NCI-H187 treated with DMSO at 0.1 percent for 48 hours (cell line): ENCODE measurements at places on chromosomes 7 and 10.

GRCh38 chr7:137946011-137946410, 55.9 kb downstream of the CREB3L2 start:
- no peak for DNase-seq

DNA sequence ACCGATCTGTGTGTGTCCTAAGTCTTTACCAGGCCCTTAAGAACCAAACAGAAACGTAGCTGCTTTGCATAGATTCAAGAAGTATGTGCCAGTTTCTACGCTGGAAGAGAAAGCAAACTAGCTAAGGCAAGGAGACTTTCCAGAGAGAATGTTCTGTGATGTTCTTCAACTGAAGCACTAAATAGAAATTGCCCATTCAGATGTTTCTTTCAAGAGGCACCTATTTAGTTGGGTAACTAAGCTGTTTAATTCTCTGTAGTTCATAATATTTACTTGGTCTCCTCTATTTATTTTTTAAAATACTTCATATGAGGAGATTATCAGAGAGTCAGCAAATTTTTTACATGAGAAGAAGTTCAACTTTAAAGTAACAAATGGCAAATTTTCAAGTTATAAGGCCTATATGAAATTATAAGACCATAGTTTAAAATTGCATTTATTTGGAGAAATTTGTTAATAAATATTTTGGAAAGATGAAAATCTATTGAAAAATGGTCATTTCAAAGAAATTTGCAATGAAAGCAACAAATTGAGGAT, 279.0 kb downstream of the NEBL start:
- DNase-seq = no peak

DNA sequence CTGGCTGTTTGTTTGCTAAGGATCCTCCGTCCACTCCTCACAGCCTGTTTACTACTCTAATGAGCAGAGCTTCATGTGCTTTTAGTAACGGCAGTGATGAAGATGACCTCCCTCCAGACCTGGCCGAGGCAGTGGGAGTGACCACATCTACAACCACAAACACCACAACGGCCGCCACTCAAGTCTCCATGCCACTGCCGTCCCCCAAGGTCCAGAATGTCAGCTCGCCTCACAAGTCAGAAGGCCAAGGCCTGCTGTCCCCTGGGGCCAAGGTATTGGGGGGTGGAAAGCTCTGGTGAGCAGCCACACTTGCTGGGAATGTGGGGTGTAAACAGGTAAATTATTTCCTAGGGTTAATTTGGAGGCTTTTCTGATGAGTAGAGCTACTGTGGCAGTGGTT, 926.4 kb downstream of the IPMK start:
- DNase-seq = no peak

DNA sequence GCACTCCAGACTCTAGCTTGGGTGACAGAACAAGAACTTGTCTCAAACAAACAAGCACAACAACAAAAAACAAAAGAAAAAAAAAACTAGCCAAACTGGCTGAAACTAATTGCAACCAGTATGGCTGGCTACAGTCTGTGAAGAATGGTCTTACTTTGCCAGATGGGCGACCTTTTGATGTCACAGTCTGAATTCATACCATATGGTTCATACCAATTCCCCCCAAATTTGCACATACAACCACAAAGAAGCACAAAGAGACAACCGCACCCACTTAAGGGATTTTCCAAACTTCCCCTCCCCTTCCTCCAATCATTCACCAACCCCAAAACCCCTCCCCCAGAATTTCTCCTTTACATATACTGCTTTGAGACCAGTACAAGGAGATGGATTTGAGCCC, 114.2 kb downstream of the SPAG6 start:
- no peak for DNase-seq

DNA sequence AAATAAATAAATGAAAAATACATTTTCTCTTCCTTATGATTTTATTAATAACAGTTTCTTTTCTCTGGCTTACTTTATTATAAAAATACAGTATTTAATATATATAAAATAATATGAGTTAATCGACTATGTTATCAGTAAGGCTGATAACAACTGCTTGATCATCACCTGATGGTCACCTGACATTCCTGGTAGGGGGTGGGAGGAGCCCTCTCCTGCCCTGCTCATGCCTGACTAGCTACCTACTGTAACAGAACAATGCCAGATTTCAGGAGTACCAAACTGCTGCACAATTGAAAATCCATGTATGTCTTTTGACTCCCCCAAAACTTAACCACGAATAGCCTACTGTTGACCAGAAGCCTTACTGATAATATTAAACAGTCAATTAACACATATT, 1.3 kb upstream of the APBB1IP start:
- no peak for DNase-seq

- DNase-seq = no peak
Measured at GRCh38 chr7:1104516-1105179, 16.7 kb downstream of the GPER1 start.

DNA sequence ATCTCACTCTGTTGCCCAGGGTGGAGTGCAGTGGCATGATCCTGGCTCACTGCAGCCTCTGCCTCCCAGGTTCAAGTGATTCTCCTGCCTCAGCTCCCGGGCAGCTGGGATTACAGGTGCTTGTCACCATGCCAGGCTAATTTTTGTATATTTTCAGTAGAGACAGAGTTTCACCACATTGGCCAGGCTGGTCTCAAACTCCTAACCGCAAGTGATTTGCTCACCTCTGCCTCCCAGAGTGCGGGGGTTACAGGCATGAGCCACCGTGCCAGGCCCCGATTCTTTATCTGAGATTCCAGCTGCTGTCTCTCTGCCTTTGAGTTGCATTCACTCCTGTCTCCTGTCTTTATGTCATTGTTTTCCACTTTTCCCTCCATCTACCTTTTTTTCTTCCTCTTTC, 168.7 kb downstream of the TMEM178B start:
- no peak for DNase-seq

- no peak for DNase-seq
Measured at GRCh38 chr7:106704000-106704840, 43.3 kb upstream of the CCDC71L start.

GRCh38 chr7:105131033-105131656, 117.1 kb downstream of the KMT2E start:
- no peak for DNase-seq

- no peak for DNase-seq
Measured at GRCh38 chr10:17710181-17710580, 41.8 kb upstream of the TMEM236 start.

DNA sequence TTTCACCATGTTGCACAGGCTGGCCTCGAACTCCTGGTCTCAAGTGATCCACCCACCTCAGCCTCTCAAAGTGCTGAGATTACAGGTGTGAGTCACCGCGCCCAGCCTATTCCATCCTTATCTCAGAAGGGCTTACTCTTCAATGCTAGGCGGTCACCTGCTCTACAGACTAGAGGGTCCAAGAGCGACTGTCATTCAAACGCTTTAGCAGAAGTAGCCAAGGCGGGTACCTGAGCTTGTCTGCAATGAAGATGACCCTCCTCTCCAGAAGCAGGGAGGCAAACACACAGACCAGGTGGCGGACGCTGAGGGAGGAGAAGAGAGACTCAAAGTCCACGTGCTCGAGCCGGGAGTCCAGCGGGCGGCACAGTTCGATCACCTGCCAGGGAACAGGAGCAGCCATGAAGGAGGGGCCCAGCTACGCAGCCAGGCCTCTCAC, 65.1 kb upstream of the MKRN1 start:
- no peak for DNase-seq

DNA sequence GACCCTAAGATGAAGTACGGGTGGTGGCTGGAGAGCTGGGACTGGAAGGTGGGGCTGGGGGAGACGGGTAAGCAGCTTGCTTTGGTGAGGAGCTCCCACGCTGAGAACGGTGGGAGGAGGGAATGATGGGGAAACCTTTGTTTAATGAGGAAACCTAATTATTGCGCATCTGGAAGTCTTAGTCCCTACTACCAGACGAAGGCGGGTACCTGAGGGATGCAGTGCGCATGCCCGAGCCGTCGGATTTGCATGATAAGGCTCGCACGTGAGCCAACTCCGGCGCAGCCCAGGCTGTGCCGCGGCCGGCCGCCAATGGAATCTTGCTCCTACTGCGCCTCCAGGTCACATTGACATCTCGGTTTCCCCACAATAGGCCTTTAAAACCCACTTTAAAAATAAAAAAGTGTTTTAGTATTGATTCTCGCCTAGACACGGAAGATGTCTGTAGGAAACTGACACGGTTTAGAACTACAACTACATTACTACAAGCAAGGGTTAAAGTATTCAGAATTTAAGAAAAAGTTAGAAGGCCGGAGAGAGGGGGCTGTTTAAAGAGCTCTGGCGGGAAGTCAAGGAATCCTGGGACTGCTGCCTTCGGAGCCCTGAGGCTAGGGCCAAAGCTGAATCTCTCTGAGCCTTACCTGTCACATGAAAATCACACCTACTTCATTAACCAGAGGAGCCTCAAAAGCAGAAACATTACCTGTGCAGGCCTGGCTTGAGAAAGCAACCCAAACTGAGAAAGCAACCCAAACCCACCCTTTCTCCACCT, 12.1 kb upstream of the DLX6 start:
- DNase-seq = no peak

GRCh38 chr7:88183051-88183450, 36.8 kb downstream of the SRI start:
- DNase-seq = no peak

GRCh38 chr10:132551093-132551807, 13.7 kb downstream of the INPP5A start:
- DNase-seq = no peak

- DNase-seq = peak; percentile 24
Measured at GRCh38 chr10:80205477-80206276, at the start of gene ANXA11. Gene ANXA11 (minus strand): TSS chr10:80205537. CDS start chr10:80172861, 32,676 bp downstream.

GRCh38 chr10:1570416-1571051, 166.8 kb downstream of the ADARB2 start:
- DNase-seq = no peak

DNA sequence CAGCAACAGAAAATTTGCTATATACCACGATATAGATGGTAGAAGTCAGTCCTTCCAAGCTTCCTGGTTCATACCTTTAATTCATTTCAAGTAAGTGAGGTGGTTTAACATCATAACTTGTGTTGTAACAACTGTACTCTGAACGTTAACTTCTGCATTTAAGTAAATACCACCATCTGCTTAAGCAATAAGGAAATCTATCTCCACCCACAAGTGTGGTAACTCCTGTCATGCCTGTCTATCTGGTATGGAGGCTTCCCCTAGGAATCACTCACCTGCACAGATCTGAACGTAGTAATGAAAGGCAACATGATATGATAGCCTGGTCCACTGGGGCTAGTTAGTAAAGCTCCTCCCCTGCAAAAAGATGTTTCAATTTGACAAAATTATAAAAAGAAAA, 2.3 kb downstream of the ERLIN1 start:
- DNase-seq = no peak

DNA sequence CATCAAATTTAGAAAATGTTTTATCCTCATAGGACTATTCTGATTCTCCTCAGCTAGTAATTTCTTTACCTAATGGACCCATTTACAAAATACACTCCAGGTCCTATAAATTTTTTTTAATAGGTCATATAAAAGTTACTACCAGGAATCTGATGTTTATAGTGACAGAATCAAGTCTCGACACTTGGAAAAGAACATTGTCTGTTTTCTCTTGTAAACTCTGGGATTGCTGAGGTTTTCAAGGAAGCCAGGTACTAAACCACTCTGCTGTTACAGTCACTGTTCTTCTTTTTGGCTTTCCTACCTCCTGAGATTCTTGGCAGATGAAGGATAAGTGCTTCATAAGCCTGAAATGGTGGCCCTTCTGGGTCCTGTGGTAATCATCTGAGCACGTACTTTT, 493.1 kb downstream of the AUTS2 start:
- no peak for DNase-seq

- DNase-seq = no peak
Measured at GRCh38 chr7:127995156-127995880, 35.9 kb downstream of the LRRC4 start.

DNA sequence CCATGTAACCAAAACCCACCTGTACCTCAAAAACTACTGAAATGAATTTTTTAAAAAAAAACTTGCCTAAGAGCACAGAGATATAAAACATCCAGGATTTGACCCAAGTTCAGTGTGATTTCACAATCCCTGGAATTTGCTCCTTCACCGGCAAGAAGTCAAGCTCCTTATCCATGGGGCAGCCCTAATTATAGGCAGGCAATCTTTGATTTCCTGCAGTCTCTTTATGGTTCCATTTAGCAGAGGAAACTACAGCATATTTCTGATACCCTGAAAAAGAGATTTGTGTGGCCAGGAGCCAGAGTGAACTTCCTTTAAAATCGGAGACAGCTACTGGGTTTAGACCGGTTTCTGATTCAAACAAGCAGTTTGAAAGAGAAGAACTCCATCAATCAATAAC, 154.1 kb downstream of the CALN1 start:
- no peak for DNase-seq

GRCh38 chr10:110568055-110568735, 700 bp downstream of the SMC3 start:
- no peak for DNase-seq

DNA sequence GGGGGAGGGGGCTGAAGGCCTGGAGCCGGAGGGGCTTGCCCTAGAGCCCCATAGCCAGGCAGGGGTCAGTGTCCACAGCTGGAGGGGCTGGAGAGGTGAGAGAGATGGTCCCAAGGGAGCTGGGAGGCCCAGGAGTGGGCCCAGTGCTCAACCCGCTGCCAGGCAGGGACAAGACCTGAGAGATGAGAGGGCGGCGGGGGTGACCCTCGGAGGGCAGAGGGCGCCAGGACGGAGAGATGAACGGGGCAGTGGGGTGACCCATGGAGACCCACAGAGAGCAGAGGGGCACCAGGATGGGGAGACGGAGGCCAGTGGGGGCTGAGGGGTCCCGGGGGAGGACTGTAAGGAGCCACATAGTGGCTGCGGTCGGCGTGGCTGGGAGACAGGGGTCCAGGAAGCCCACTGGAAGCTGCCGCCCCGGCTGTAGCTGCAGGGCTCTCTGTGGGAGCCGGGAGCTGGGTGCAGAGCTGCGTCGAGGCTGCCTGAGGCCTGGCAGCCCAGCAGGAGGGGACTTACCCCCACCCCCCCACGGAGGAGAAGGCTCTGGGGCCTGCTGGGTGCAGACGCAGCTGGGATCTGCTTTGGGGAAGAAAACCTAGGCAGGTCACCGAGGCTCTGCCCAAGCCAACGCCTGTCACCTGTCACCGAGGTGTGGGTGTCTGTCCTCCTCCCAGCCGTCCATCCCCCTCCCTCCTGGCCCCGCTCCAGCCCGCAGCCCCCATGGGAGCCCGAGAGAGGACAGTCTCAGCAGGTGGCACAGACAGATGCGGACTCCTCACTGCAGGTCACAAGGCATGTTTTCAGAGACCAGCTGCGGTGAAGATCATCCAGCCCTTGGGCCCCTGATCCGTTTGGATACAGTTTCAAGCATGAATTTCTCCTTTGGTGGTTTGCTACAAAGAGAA, 25.1 kb downstream of the PWWP2B start:
- no peak for DNase-seq

- no peak for DNase-seq
Measured at GRCh38 chr10:62336404-62336803, 37.8 kb upstream of the ZNF365 start.

- no peak for DNase-seq
Measured at GRCh38 chr10:126580873-126581647, 89.4 kb downstream of the C10orf90 start.

- DNase-seq = no peak
Measured at GRCh38 chr7:2787251-2787951, 56.7 kb downstream of the GNA12 start.
